ENCODE measurements at places on chromosomes 7 and 10.

DNA sequence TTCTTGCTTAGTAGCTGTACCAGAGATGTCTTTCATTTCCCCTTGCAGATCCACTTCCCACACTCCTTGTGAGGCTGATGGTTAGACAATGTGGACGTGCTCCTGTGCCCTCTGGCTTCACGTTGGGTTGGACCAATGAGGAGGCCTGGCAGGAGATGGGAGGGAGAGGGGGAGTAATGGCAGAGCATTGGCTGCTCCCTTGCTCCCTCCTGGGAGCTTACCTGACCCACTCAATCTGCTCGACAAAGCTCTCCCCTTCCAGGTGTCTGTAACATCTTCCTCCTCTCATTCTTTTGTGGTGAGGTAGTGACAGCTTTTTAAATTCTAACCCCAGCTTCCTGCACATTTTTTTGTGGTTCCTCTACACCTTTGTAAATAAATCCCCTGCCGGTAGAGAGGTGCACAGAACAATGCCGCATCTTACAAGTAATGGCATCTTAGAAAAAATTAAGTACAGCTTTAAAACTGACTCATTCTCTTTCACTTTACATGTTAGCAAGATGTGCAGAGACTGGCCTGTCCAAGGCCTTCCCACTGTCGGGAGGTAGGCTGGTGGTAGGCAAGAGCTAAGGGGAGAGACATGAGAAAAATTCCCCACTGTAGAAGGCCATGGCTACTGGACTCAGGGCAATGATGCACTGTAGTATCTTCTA is 134.3 kb downstream of the HTR7 start:
- peak; percentile 42 for DNase-seq

DNA sequence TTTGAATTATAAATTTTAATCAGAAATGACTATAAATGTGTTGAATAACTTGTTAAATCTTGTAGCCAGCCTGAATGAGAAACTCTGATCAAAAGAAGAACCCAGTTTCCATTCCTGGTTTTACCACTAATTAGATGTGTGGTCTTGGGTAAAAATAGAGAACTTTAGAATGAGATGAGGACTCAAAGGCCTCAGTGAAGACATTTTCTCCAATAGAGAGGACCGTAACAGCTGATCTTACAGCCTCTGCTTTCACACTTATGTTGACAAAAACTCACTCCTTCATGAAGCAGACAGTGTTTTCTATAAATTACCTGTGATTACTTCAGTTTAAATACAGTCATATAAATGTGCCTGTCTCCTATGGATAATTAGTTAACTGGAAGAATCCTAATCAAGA is 200.1 kb upstream of the MEOX2 start:
- DNase-seq: no peak

- DNase-seq: no peak
These were observed 557.6 kb downstream of the PTPRN2 start for GRCh38 chr7:158030071-158030470.

DNA sequence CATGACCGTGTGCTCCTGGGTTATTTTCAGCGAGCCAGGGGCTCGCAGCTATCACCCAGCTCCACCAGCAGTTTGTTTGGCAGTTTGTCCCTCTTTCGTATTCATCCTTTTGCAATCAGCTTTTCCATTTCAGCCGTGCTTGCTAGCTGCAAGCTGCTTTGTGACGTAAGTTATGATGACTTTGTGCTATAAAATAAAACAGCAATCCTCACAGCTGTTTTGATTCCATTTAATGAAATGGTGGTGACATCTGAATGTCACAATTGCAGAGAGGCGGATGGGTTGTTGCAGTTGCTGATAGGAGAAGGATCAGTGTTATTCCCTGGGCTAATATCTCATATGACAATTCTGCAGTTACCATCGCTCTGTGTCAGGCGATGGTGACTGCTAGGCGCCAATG is 251.7 kb downstream of the SNX10 start:
- no peak for DNase-seq

- no peak for DNase-seq
These were observed 154.9 kb upstream of the COL1A2 start for GRCh38 chr7:94239661-94240234.

DNA sequence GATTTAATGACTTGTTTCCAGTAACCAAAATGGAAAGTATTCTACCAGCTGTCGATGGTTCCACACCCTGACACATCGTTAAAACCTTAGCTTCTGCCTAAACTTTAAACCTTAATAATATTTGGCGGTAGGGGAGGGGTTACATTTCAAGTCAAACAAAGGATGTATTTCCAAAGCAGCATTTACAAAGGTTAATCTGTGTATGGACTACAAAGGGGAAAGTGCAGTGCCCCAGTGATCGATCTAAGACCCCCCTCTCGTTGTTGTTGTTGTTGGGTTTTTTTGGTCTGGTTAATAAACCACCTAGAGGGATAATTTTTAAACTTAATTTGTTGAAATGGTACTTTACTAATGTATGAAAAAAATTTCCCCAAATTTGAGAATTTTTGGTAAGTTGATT is 1.1 kb upstream of the STEAP2 start:
- no peak for DNase-seq

GRCh38 chr7:41886262-41886900 is 183.5 kb upstream of the INHBA start:
- DNase-seq: peak; percentile 74

GRCh38 chr10:132468216-132468615 is 69.4 kb upstream of the INPP5A start:
- DNase-seq: no peak

DNA sequence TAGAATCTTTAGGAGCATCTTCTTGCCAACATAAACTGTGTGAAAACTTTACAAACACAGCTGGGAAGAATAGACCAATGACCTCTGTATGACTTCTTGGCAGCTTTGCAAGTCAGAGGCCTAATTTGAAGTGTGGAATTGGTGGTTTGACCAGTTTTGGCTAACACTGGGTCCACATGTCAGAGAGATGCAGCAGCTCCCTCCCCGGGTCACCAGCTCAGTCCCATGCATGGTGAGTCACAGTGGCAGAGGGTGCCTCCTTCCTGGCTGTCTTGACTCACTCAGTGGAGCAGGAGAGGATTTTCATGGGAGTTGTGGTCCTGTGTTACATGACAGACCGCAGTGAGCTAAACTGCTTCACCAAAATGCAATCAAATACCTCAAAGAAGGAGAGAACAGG is 8.2 kb upstream of the STARD3NL start:
- peak; percentile 69 for DNase-seq

DNA sequence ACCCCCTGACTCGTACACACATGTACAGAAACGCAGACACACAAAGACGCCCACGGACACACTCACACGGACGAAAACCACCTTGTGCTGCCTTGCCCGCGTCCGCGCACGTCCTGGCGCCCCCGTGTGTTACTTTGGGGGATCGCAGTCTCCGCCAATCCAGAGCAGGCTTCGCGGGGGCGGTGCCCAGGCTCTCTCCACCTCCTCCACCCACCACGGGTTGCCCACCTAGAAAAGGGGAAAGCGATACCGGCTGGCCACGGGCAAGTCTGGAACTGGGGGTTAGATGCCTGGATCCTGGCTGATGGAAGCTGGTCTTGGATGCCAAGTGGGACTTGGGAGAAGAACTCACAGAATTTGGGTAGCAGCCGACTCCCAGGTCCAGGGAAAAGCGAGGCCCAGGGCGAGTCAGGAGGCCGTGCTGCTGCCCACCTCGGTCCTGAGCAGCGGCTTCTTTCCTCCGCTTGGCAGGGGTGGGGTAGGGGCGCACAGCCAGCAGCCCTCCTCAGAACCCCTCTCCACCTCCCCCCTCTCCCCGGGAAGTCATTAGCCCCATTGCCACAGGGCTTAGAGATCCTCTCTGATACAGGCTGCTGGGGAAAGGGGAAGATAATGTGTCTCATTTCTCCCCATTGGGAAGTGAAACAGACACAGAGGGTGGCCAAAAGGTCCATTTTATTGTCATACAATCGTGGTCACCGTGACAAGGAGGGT is 4.6 kb upstream of the VGF start:
- peak; percentile 63 for DNase-seq

GRCh38 chr10:88256886-88257285 is 326.2 kb downstream of the RNLS start:
- DNase-seq: no peak

DNA sequence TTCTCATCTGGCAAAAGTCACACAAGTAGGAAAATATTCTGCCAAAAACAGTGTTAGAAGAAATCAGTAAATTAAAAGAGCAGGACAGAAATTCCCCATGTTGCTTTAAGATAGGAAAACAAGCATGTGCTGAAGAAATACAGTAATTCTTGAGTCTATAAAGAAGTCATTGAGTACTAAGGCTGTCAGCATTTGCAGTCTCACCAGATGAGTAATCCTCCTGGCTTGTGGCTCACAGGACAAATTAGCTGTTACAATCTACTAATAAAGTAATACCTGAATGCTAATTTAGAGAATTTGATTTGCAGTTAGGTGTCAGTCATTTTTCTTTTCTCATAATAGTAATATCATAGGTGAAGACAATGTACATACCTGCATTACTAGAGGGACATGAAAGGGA is 1158.9 kb upstream of the CELF2 start:
- DNase-seq: no peak

DNA sequence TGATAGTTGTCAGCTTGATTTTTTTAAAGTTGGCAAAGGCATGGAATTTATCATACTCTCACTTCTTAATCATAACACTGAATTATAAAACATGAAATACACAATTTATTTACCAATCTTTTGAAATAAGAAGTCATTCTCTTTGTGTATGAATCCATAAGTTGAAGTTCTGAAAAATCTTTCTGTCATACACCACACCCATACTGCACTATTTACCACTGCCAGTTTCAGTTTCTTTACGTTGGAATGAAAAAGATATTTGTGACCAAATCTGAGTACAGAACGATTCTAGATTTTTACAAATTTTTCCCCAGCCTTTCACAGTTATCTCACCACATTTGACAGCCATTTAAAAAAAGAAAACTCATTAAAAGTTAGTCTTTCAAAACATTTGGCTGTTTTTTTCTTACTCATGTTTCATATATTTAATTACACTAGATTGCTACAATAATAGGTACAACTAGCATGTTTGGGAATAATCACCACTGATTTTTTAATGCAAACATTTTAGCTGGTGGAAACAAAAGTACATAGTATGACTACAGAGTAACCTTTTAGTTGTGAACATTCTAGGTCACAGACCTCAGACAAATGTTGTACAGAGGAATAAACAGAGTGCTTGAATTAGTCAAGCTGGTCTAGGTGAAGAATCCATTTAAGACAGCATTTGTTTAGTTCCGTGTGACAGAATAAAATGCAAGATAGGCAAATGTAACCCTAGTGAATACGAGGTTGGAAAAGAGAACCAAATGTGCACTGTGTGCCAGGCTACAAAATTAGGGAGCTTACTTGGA is 185.0 kb upstream of the LRRN3 start:
- no peak for DNase-seq

Measured in kidney tubule cell (primary cell).